ENCODE measurements at places on chromosomes 7 and 10.

DNA sequence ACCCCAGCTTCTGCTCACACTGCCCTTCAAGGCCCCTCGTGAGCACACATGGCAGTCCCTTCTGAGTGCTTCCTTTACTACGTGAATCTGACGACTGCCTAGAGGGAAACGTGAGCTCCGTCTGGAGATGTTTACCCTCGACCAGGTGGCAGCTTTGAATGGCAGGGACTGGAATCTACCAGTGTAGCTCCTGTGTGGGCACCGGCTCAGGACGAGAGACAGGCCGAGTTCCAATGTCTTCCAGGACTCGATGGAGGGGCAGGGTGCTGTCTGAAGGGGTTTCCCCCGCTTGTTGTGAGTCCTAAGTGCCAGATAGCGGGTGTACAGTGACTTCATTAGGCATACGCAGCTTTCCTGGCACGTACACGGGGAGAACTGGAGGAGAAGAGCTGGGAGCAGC is 229.9 kb downstream of the ADARB2 start:
- no peak for DNase-seq

DNA sequence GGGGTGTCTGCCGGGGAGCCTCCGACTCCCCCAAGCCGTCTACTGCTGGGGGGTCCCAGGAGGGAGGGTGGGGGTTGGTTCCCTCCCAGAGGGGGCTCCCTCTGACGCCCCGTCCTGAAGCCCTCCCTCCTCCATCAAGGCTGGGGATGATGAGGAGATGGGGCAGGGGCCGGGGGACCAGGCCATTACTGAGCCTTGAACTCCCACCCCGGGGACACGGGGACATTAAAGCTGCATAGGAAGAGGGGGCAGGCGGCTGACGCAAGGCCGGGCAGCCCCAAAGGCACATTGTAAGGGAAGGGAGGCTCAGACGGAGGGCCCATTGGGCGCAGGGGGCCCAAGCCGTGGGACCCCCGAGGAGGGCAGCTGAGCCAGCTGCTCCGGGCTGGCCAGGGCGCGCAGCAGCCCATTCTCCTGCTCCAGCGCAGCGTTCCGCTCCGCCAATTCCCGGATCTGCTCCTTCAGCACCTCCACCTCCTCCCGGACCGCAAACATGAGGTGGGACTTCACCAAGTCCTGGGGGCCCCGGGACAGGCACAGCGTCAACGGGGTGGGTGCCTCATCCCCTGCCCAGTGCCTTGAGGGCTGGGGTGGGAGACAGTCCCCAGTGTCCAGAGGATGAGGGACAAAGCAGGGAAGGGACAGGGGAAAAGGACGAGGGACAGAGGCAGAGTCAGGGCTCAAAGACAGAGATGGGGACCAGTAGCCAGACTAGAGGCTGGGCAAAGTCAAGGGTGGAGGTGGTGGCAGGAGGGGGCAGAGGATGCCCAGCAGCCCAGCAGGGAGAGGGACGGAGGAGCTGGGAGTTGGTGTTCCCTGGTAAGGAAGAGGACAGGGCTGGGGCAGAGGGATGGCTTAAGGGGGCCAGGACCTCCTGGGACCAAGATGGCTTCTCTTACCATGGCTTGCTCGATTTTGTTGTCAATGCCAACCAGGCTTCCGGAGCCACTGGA is 2.9 kb upstream of the SPACDR start:
- no peak for DNase-seq

DNA sequence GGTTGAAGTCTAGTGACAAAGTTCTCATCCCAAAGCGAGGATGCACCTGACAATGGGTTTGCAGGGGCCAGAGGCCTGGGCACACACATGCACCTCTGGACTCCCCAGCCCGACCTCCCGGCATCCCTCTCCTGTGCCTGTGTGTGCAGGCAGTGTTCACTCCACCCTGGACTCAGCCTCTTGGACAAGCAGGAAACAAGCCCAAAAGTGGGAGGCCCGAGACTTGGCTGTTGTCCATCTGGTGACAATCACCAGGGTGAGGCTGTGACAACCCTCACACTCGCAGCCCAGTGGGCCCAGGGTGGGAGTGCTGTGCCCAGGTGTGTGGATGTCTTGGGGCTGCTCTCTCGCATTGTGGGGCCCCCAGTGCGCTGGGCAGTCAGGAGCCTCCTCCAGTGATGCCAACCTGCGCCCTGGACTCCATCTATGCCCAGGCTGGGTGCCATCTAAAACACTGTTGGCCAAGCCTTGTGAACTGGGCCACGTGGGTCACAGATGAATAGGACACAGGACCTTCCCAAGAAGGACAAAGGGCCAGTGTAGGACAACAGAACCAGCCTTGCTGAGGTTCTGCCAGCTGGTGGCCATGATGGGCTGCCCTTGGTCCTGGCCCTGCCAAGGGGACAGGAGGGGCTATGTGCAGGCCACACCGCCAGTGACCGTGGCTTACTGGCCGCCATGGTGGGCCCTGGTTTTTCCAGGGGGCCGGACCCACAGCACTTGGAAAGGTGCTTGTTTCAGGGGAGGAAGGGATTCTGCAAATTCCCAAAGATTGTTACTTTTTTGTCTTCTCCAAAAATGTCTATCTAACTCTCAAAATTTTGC is 144.3 kb downstream of the TCERG1L start:
- DNase-seq = no peak

DNA sequence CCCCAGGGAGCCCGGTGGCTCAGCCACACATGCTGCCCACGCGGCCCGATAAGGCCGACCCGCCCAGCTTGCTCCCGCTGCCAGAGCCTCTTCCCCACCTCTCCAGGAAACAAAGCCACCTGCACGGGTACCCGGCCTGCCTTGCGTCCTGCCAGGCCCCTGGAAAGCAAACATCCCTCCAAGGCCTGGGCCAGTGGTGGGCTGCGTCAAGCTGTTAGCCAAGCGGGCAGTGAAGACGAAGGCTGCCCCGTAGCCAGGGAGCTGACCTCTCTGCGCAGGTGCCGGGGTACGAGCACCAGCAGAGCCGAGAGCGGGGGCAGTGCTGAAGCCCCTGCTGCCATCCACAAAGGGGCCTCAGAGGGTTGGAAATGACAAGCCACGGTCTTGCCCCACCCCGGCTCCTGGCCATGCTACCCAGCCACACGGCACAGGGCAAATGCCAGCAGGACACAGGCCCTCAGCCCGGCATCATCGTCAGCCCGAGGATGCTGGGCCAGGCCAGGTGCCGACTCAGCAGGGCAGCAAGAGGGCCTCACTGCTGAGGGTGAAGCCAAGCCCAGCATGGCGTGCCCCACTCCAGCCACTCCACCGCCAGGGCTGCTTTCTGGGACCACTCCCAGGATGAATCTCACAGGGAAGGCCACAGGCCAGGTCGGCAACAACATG is 140.0 kb downstream of the PTPRN2 start:
- no peak for DNase-seq

- DNase-seq = no peak
These were observed 3.3 kb upstream of the GAD2 start for GRCh38 chr10:26213157-26213800.

GRCh38 chr7:56091591-56091990 is 1.2 kb downstream of the PHKG1 start:
- DNase-seq = no peak

DNA sequence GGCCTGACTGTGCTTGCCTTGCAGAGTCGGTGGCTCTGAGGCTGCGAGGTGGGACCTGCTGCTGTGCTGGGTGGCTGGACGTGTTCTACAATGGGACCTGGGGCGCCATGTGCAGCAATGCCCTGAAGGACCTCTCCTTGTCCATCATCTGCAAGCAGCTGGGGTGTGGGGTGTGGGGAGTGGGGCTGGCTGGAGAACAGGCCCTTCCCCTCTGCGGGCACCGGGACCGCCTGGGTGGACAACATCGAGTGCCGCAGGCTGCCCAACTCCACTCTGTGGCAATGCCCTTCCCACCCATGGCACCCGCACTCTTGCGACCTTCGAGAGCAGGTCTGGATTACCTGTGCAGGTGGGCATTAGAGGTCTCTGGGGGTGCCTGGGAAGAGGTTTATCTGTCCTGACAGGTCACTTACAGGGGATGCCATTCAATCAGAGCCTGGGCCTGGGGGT is 10.9 kb downstream of the SCART1 start:
- no peak for DNase-seq

GRCh38 chr10:131109291-131109690 is 202.2 kb downstream of the TCERG1L start:
- DNase-seq = no peak

DNA sequence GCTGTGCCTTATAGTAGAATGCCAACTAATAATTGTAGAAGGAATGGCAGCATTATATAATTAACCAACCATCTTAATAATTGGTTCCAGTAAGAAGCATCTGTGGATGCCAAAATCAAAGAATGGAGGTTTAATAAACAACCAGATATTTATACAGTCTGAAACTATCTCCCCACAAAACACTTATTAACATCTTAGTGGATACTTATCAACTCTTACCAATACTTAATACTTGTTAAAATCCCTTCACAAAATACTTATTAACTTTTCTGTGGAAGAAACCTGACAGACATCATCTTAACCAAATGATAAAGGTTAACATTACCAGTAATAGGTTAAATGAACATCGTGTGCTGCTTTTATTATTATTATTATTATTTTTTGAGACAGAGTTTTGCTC is 29.1 kb upstream of the FAM107B start:
- DNase-seq = no peak

DNA sequence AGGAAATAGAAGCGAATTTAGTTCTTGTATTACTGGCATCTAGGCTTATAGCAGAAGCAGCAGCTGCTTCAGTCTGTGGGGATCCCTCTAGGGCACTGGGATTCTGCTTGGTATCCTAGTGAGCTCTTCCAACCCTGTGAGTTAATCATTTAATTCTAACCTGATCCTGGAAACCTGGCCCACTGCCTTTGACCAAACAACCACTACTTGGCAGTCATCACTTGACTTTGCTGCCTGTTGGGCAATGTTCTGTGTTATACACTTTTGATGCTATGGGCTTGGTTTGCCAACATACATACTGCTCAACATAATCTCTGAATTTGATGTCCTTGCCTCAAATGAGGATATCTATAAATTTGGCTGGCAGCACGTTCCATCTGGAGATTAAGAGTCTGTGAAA is 813.4 kb downstream of the ANKRD7 start:
- no peak for DNase-seq

- no peak for DNase-seq
These were observed 31.0 kb upstream of the PODXL start for GRCh38 chr7:131587315-131587923.

GRCh38 chr10:49058463-49059255 is 56.7 kb downstream of the VSTM4 start:
- no peak for DNase-seq

GRCh38 chr7:391961-392524 is 102.1 kb downstream of the FOXL3 start:
- no peak for DNase-seq

GRCh38 chr7:47268851-47269836 is 312.8 kb downstream of the TNS3 start:
- no peak for DNase-seq

DNA sequence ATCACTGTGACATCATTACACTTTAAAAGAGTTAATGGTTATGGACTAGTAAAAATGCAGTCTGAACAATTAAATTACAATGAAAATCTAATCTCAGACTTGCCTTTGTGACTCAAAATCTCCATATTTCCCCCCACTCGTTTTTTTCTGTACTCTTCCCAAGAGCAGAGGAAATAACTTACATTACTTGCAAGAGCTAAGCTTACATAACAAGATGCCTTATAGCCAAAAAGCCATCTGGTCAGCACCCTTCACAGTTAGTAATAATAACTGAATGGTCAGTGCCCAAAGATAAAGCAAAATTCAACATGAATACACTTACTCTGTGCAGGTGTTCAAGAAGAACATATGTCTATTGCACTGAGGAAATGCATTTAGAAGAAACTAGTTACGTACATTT is 1381.5 kb upstream of the CELF2 start:
- no peak for DNase-seq

DNA sequence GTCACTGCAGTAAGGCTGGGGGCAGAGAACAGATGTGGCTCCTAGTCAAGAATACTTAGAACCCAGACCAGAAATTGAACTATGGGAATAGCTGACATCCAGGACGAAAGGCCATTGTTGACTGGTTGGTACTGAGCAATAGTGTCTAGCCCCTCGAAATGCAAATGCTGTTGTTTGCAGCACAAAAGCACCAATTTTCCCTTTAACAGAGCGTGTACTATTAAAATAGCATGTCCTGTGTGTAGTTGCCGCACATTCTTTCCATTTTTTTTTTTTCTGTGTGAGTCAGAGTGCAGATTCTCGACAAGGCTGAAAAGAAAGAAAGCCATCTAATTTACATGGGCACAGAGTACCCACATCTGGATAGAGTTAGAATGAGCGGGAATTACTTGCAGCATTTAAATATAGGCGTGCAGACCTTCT is 302.4 kb downstream of the PTEN start:
- DNase-seq = no peak

Measured in NCI-H1694 treated with DMSO at 0.1 percent for 48 hours (cell line).